Pons (tissue), 1 donor: ENCODE measurements at places on chromosomes 5 and 9.
A peak's percentile ranks its signal among the peaks of the same experiment; 100 is the strongest.

- DNase-seq: no peak
Measured at GRCh38 chr9:9912459-9912858, 700.3 kb downstream of the PTPRD start.

- DNase-seq: no peak
Measured at GRCh38 chr5:71651579-71651978, 64.4 kb downstream of the MCCC2 start.

DNA sequence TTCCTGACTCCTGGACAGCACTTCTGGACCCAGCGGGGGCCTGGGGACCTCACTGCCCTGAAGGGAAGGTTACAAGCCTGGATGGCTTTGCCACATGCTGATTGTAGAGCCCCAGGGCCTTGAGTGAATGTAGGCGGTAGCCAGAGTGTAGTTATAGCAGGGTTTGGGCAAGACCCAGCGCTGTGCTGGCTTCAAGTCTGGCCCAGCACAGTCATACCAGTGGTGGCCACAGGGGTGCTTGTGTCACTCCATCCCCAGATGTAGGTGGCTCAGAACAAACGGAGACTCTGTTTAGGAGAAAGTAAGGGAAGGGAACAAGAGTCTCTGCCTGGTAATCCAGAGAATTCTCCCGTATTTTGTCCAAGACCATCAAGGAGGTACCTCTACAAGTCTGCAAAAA is 84.6 kb downstream of the STARD4 start:
- DNase-seq: no peak

DNA sequence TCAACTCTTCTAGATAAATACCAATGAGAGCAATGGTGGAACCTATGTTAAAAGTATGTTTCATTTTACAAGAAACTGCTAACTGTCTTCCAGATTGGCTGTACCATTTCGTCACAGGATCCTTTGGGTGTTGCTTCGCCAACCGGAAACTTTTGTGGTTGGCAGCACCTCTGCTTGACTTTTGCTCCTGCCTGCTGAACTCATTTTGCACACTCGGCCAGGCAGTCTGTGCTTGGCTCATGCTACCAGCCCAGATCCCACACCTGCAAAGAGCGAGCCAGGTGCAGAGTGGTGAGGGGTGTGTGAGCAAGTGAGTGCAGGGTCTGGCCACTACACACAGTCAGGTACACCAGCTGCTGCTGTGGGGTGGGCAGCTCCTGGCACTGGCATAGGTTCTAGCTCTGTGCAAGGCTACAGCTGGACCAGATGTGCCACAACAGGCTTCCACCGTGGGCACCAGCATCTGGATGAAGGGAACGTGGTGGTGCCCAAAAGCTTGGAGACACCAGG is 422.3 kb downstream of the PRR16 start:
- no peak for DNase-seq

- no peak for DNase-seq
Measured at GRCh38 chr9:94870793-94871558, 144.5 kb downstream of the AOPEP start.

DNA sequence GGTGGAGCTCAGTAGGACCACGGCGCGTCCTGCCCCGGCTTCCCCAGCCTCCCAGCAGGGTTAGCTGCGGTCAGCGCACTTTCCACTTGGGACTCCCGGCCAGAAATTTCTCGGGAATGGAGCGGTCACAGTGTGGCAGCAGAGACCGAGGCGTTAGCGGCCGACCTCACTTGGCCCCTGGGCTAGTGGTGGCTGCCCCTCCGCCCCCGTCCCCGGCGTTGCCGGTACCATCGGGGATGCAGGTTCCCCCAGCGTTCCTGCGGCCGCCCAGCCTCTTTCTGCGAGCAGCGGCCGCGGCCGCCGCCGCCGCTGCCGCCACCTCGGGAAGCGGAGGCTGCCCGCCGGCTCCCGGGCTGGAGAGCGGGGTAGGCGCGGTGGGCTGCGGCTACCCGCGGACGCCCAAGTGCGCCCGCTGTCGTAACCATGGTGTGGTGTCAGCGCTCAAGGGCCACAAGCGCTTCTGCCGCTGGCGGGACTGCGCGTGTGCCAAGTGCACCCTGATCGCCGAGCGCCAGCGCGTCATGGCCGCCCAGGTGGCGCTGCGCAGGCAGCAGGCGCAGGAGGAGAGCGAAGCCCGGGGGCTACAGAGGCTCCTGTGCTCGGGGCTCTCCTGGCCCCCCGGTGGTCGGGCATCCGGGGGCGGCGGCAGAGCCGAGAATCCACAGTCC is 460 bp downstream of the DMRTA1 start:
- peak; percentile 24 for DNase-seq

DNA sequence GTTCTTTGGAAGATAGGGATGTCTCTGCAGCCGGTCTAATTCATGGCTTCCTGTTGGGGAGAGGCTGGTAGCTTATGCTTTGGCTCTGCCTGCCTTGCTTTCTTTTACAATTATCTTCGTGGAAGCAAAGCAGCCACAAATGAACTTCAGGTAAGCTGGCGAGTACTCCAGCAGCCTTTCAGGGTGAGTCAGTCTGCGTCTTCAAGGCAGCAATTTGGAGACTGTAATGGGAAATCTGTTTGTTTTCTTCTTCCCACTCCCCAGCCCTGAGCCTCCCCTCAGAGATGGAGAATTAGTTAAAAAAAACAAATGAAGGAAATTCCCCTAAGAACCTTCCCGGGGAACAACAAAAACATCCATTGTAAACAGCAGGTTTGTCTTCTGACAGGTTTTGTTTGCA is 100.1 kb downstream of the PSAT1 start:
- DNase-seq: no peak

DNA sequence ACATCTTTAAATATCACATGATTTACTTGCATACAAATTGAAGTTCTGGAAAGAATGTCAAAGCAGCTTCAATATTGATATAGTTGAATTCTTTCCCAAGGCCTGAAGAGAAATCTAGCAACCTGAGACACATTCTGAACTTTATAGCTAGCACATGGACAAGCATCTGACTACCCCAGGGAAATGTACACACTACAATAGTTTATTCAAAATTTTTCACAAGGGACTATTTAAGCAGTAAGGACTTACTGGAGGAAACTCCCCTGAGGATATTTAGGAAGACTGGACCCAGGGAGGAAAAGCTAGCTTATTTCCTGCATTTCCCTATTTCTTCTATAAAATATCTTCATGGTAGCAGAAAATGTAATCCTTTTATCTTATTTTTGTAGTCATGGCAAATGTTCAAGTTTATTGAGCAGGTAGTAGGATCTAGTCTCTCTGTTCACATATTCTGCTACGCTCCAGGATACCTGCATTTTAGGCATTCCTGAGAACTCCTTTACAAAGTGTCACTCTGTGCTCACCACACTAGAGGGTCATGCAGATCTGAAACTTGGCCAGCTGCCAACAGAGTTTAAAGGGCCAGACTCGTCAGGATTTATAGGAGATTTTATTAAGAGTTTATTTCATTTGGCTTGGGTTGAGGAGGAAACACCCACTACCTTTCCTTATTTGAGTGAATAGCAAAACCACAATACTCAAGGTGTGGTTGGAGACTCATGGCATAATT is 348.4 kb upstream of the FTMT start:
- peak; percentile 42 for DNase-seq

- DNase-seq: no peak
Measured at GRCh38 chr5:1882337-1883119, at the start of gene IRX4. Gene IRX4 (minus strand): TSS chr5:1882925. CDS start chr5:1882647, 278 bp downstream.

GRCh38 chr5:14420101-14420811 is 161.3 kb upstream of the OTULINL start:
- DNase-seq: no peak

DNA sequence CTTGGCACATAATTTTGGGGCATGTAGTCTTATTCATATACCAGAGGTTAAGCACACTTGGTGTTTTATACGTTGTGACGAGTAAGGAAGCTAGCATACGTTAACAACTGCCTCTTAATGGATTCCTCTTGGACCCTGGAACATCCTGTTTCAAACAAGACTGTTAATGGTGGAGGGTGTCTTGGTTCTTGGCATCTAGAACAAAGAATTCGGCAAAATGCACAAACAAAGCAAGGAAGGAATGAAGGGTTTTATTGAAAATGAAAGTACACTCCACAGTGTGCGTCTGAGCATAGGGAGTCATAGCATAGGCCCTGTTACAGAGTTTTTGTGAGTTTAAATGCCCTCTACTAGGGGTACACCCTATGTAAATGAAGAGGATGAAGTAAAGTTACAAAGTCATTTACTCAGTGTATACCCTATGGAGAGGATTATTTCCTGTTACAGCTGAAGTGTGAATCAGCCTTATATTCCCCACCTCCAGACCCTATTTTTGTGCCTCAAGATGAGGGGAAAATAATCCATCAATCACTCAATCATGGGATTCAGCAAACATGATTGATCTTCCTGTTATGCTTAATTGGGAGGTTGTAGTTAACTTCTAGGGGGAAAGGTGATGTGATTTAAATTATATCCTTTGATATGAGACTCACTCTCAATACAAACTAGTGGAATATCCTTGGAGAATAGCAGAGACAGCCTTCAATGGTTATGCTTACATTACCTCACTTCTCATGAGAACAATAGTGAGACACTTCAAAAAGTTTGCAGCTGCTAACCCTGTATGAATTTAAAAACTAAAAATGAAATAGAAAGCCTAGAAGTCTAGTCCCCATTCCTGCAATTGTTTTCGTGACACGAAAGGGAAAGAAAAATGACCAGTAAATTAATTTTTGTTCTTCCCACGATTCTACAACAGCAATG is 84.9 kb upstream of the MYO10 start:
- no peak for DNase-seq

- peak; percentile 25 for DNase-seq
Measured at GRCh38 chr9:36064448-36065037, 27.8 kb downstream of the RECK start.

- no peak for DNase-seq
Measured at GRCh38 chr9:75164573-75164972, 76.3 kb downstream of the OSTF1 start.

DNA sequence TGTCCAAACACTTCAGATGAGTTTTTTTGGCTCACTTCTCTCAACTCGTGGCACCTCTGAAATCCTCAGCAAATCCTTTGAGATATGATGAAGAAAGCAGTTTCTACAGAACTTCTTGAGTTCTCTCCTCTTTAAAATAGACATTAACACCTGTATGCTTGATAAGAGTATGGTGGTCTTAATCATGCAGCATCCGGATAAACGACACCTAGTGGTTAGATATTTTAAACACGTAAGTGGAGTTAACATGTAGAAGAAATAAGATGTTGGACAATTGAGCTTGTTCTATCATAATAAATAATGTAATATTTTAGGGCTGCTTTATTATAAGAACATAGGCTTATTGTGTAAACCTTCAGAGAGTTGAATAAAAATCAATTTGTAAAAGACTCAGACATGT is 324.8 kb downstream of the CYLC2 start:
- DNase-seq: no peak

- DNase-seq: no peak
Measured at GRCh38 chr5:109701252-109701651, 11.5 kb downstream of the MAN2A1 start.

GRCh38 chr5:100574716-100575115 is 39.5 kb downstream of the FAM174A start:
- DNase-seq: no peak

DNA sequence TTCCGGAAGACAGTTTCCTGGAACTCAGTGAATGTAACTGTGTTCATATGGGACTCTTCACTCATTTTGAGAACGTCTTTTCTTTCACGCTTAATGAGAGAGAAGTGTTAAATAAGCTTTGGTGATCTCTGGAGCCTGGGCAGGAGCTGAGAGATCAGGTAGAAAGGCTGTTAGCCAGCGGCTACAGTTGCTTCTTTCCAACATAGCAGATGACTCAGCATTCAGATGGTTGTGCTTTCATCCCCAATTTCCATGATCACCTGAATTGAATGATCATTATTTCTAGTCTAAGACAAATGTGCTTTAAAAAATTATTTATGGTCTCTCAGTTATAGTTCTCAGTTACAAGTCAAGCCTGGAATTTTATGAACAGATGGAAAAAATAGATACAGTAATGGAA is 234.5 kb downstream of the ADAMTSL1 start:
- DNase-seq: no peak

- no peak for DNase-seq
Measured at GRCh38 chr9:93902780-93903655, 52.1 kb downstream of the BARX1 start.

DNA sequence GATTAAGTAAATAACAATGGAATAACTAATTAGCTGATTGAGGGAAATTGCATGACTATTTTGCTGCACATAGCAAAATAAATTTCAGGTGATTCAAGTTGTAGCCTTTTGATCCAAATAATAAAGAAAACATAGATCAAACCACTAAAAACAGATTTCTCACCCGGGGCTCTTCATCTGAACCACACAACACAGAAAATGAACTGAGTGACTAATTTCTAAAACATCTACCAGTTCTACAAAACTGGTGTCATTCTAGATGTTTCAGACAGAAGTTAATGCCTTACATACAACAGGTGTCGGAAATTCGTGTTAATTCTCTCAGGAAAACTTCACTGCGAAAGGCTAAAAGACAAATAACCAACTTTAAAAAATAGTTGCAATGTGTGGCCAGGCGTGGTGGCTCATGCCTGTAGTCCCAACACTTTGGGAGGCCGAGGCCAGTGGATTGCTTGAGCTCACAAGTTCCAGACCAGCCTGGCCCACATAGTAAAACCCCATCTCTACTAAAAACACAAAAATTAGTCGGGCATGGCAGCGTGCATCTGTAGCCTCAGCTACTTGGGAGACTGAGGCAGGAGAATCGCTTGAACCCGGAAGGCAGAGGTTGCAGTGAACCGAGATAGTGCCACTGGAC is 6.9 kb downstream of the PROP1 start:
- no peak for DNase-seq

DNA sequence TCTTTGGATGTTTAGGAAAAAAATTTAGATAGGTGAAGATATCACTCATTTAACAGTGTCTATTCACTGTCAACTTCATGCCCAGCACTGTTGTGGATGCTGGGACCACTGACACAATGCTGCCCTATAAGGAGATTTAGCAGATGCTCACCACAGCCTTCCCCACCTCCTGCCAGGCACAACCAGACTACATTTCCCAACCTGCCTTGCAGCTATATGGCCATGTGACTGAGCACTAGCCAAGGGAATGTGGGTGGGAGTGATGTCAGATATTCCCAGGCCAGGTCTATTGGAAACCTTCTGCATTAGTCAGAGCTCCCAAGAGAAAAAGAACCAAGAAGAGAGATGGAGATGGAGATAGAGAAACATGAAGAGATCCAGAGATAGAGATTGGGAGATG is 302.6 kb upstream of the TAS2R1 start:
- DNase-seq: no peak

DNA sequence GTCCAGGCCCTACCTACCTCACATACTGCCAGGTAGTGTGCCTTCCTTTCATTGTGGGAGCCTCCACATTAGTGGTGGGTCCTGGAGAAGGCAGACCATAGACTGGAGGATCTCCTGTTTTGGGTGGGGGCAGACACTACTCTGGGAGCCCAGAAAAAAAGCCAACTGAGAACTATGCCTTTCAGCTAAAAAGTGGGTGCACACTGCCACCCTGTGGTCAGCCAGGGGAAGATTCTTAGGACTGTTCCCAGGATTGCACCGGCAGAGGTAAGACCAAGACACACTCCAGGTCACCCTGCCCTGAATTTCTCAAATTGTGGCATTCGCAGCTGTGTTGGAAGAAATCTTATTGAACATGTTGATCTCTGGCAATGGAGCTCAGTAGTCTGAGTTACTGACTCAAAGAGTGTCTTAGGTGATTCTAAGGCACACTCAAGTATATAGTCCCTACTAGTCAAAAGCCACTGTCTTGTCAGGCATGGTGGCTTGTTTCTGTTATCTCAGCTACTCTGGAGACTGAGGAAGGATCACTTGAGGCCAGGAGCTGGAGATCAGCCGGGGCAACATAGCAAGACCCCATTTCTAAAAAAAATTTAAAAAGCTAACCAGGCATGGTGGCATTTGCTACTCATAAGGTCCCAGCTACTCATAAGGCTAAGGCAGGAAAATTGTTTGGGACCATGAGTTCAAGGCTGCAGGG is 3.6 kb downstream of the SIGMAR1 start:
- DNase-seq: peak; percentile 72
